Activated CD8-positive, alpha-beta T cell treated with anti-CD3 and anti-CD28 coated beads, Interleukin-2, amount 10 ng/mL, durations not matched to agents 7 days and 5 days (primary cell): ENCODE measurements at places on chromosomes 6 and 20.

- no peaks in the 10 kb centered on the region for H3K4me1 ChIP-seq
- H3K27me3 ChIP-seq, result peaks cover 5% of the 10 kb centered on the region
- H3K4me3 ChIP-seq, result no peak overlapping the region
Measured at GRCh38 chr6:27168586-27169443, 78.7 kb upstream of the PRSS16 start.

DNA sequence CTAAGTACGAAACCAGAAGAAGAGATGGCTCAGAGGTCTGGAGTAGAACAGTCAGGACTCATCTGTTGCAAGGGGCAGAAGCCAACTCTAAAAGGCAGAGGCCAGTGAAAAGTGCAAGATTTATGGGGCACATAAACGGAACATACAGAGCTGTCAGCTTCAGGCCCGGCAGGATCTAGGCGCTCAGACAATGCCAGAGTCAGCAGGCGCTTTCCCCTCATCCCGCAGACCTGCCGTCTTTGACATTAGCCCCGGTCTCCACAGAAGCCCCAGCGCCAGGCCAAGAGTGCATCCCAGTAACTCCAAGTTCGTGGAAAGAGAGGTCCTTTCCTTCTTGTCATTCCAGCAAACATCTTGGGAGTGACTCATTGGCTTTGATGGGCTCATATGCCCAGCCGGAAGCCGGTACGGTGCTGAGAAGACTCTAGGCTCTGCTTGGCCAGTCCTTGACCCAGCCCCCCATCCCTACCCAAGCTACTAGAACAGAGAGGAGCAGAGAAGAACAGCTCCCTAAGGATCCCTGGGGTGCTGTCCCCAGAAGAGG is 260.9 kb downstream of the TAF4 start:
- H3K36me3 ChIP-seq, result no peaks in the 10 kb centered on the region
- no peak for DNase-seq
- no peak overlapping the region for H3K4me3 ChIP-seq
- peaks cover 4% of the 10 kb centered on the region for H3K27me3 ChIP-seq

- peaks cover 32% of the 10 kb centered on the region for H3K4me1 ChIP-seq
- H3K27me3 ChIP-seq, result peaks cover 4% of the 10 kb centered on the region
- H3K36me3 ChIP-seq, result no peaks in the 10 kb centered on the region
- DNase-seq, result no peak
- H3K27ac ChIP-seq, result no peak overlapping the region
- no peak overlapping the region for H3K4me3 ChIP-seq
Measured at GRCh38 chr20:50354721-50355589, 155.2 kb upstream of the PTPN1 start.

GRCh38 chr6:21147995-21148394 is 445.6 kb upstream of the SOX4 start:
- no peak for DNase-seq
- H3K27ac ChIP-seq, result no peak overlapping the region
- H3K4me3 ChIP-seq, result no peak overlapping the region
- no peaks in the 10 kb centered on the region for H3K4me1 ChIP-seq

DNA sequence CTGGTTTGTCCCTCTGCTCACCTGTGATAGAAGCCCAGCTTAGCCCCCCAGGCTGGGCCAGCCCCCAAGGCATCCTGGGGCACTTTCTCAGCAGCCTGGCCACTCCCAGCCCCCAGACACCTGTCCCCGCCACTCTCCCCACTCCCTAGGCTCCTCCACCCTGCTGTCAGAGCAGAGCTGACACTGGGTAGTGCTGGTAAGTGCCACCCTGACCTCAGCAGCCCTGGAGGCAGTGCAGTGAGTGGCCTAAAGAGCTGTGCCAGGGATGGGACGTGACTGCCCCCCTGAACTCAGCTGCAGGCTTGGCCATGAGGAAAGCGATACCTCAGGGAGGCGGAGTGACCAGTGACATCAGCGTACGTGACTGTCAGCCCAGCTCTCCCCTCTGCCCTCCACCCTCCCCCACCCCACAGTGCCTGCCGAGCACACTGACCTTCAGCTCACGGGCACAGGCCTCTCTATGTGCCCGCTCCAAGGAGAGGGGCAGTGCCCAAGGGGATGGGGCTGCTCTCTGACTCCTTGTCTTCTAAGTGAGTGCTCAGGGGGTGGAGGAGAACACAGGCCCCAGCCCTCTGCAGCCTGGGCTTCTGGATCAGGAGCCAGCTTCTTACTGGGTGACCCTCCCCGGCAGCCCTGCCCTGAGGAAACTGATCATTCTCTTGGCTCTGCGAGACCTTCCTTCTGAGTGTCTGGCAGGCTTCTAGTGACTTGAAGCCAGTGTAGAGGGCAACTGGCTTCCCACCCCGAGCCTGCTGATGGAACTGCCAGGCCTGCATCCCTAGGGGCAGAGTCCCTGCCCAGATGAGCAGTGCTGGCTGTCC is 172.7 kb downstream of the MRPL14 start:
- H3K4me1 ChIP-seq, result no peaks in the 10 kb centered on the region
- DNase-seq, result no peak
- H3K36me3 ChIP-seq, result no peaks in the 10 kb centered on the region
- H3K27me3 ChIP-seq, result peaks cover 23% of the 10 kb centered on the region

DNA sequence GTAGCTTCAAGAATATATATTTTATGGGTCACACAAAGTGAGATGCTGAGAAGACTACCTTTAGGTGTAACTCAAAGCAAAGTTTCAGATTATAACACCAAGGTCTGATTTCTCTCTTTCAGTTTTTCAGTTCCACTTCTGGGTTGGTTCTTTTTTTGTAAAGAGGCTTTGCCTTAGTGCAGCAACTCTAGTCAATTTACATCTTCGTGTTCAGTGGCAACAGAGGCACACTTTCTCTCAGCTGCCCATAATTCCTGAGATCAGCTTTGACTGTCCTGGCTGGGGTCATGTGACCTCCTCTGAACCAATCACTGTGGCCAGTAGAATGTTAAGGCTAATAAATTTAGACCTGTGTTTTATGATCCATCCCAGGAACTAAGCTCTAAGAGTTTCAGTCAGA is 120.2 kb downstream of the TINAG start:
- no peaks in the 10 kb centered on the region for H3K36me3 ChIP-seq
- no peaks in the 10 kb centered on the region for H3K4me1 ChIP-seq
- H3K4me3 ChIP-seq, result no peak overlapping the region
- no peak overlapping the region for H3K27ac ChIP-seq
- H3K27me3 ChIP-seq, result no peaks in the 10 kb centered on the region
- DNase-seq, result no peak

GRCh38 chr6:34834789-34835518 is 43.1 kb downstream of the BLTP3A start:
- H3K36me3 ChIP-seq, result peaks cover 19% of the 10 kb centered on the region
- no peak for DNase-seq
- H3K27ac ChIP-seq, result no peak overlapping the region
- peaks cover 4% of the 10 kb centered on the region for H3K4me1 ChIP-seq
